NCI-H1105 (cell line): ENCODE measurements at places on chromosomes 13 and 19.

DNA sequence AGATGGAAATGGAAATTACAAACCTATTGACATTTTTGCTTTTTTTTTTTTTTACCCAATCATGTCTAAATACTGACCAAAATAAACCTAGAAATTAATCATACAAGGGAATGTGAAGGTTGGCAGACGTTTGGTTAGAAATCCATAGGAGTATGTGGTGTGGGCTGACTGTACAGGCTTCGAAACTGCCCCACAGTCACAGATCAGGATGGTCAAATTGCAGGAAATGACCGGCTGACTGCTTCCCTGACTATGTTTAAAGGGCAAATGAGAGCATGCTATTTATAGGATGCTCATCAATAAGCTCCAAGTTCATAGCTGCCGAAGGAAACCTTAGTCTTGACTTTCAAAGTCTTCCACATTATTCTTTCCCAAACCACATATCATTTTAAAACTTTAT lies 118.4 kb downstream of the COG6 start:
- no peak for DNase-seq

DNA sequence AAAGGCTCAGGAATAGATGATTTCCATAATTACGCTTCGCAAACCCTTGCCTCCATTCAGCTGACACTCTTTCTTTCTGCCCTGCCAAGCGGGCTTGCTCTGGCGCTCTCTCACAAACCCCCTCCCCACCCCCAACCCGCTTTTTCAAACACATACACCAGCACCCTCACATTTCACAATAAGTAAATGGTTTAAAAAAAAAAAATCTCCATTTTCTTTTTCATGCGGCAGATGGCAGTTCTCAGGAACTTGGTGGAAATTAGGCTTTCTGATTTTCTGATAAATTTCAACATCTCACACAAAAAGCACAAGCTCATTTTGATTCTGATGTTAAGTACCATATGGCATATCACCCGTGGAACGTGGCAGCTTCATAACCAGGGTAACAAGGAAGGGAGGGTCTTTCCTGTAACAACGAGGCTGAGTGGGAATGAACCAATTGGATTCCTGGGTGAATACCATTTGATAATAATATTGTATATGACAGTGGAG lies 43.8 kb downstream of the C13orf42 start:
- no peak for DNase-seq

- DNase-seq: no peak
These were observed 3.1 kb downstream of the NCAN start for GRCh38 chr19:19214892-19215291.

DNA sequence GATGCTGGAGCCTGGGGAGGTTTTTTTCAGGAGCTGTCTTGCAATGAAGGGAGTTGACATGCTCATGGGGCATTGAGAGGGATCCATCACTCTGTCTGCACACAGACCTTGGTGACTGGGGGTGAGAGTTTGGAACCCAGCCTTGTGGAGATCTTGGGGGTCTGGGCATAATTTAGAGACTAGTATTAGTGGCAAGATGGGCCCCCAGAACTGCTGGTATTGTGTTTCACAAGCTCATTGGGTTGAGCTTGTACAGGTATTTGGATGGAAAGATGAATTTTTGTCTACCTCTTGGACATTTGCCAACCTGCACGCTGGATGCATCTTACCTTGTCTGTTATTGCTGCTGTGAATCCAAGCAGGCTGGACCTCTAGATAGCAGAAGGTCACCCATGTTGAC lies at the start of gene OR2Z1:
Gene OR2Z1 (plus strand): TSS at position 301 of the 400 bp plus-strand sequence. CDS start 9,395 bp downstream, outside the sequence.
- DNase-seq: no peak

- DNase-seq: no peak
These were observed 9.8 kb upstream of the MCF2L start for GRCh38 chr13:112959206-112959605.

- DNase-seq: peak; percentile 32
These were observed at the start of gene KIRREL2 for GRCh38 chr19:35856546-35857149. Gene KIRREL2 (plus strand): TSS chr19:35856911. CDS start chr19:35857120, 209 bp downstream.
